Suprapubic skin (tissue), 4 donors: ENCODE measurements at places on chromosomes 4 and X.

- no peaks in the 10 kb centered on the region for H3K36me3 ChIP-seq
- H3K27ac ChIP-seq = no peak overlapping the region
- DNase-seq = peak; percentile 59
- H3K4me1 ChIP-seq = no peaks in the 10 kb centered on the region
- H3K4me3 ChIP-seq = no peak overlapping the region
Observed at GRCh38 chrX:44012484-44013096, 39.4 kb upstream of the NDP start.

DNA sequence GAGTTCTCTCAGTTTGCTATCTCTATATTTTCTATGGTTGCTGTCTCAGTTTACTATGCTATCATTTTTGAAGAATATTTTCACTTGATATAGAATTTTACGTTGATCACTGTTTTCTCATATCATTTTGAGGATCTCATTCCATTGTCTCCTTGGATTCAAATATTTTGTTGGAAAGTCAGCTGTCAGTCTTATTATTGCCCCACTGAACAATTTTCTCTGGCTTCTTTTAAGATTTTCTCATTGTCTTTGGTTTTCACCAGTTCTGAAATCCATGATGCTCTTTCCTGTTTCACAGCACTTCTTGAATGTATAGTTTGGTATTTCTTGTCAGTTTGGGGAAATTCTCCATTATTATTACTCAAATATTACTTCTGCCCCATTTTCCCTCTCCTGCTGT, 81.1 kb downstream of the ENPP6 start:
- no peaks in the 10 kb centered on the region for H3K36me3 ChIP-seq
- no peaks in the 10 kb centered on the region for H3K4me1 ChIP-seq
- H3K27ac ChIP-seq = no peak overlapping the region

DNA sequence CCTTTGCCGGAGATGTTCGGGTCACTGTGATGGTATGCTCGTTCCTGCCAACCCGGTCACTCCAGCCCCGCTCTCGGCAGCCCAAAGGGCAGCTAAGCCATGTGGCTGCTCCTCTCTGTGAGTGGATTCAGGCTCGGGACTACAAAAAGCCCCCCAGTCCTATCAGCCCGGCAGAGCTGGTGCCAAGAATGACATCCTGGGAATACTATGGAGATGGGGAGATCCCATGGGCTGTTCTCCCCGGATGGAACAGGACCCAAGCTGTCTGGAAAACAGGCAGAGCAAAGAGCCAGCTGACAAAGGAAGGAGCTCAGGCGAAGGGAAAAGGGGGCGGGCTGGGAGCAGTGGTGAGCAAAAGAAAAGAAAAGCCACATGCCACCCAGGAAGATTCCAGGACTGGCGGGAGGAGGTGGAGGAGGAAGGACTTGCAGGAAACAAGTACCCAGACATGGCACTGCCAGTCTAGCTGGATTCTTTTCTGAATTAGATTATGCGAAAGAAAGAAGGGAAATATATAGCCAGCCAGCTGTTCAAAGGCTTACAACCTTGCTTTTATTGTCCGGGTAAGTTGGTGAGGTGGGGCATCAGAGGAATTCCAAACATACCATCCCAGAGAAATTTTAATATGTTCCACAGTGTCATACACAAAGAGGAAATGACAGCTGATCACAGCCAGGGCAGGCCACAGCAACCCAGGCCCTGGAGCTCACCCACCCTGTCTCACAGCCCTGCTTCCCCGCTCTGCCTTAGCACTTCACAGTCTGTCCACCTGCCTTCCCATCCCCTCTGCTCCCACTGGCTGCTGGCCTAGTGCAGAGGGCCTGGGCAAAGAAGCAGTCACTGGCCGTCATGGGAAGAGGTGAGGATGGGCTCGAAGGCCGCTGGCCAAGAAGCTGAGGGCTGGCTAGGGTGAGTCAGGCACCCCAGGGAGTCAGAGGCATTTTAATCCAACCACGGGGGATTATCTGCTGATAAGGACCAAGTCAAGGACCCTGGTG, 3.4 kb downstream of the NDP start:
- no peaks in the 10 kb centered on the region for H3K36me3 ChIP-seq
- H3K4me3 ChIP-seq = no peak overlapping the region
- no peaks in the 10 kb centered on the region for H3K27me3 ChIP-seq
- no peak for DNase-seq

- no peak for DNase-seq
- no peak overlapping the region for H3K4me3 ChIP-seq
- no peaks in the 10 kb centered on the region for H3K27me3 ChIP-seq
- no peak overlapping the region for H3K27ac ChIP-seq
- H3K36me3 ChIP-seq = no peaks in the 10 kb centered on the region
Observed at GRCh38 chrX:18574591-18574990, 97.3 kb downstream of the RS1 start.

- H3K27ac ChIP-seq = no peak overlapping the region
- H3K36me3 ChIP-seq = no peaks in the 10 kb centered on the region
- H3K4me1 ChIP-seq = peaks cover 3% of the 10 kb centered on the region
- peak; percentile 84 for DNase-seq
- H3K4me3 ChIP-seq = no peak overlapping the region
- H3K27me3 ChIP-seq = no peaks in the 10 kb centered on the region
Observed at GRCh38 chr4:77618383-77619241, 13.0 kb downstream of the CXCL13 start.

DNA sequence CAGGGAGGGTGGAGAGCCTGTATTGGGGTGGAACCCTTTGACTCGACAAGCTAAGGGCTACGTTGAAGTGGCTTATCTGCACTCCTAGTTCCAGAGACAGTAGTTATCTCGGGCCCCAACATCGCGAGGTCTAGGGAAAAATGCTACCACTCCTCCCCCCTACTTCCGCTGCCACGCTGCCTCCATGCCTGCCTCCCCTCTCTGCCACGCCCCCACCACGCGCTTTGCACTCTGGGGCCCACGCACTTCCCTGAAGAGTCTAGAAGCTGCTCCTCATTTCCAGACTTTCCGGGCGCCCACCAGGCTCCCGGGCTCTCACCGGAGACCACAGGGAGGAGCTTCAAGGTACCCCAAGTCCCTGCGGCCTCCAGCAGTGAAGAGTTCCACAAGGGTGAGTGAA, at the start of gene PASD1:
Gene PASD1, plus strand, starts transcription at position 227 of the 400 bp plus-strand sequence. CDS start 37,879 bp downstream, outside the sequence.
- H3K4me1 ChIP-seq = no peaks in the 10 kb centered on the region
- no peaks in the 10 kb centered on the region for H3K27me3 ChIP-seq
- H3K36me3 ChIP-seq = no peaks in the 10 kb centered on the region
- no peak within 1 kb of the TSS for H3K27ac ChIP-seq

DNA sequence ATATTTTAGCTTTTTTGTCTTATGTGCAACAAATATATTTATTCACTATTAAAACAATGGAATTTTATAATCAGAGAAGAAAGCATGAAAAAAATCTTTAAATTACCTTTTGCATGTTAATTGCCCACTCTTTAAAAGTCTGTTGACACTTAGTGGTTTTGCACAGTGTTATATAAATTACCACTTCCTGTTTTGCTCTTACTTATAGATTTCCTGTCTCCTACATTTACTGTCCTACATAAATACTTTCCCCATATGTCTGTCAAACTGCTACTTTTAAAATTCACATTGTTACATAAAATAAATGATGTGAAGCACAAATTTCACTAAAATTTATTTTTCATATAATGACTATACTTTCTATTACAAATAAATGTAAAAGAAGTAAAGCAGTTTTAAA, 161.1 kb upstream of the NDST4 start:
- DNase-seq = no peak
- no peak overlapping the region for H3K27ac ChIP-seq
- H3K36me3 ChIP-seq = no peaks in the 10 kb centered on the region
- no peaks in the 10 kb centered on the region for H3K4me1 ChIP-seq
- no peak overlapping the region for H3K4me3 ChIP-seq

- H3K4me3 ChIP-seq = no peak overlapping the region
- no peaks in the 10 kb centered on the region for H3K4me1 ChIP-seq
- H3K27ac ChIP-seq = no peak overlapping the region
- no peak for DNase-seq
- no peaks in the 10 kb centered on the region for H3K27me3 ChIP-seq
Observed at GRCh38 chr4:75525086-75525485, 10.8 kb downstream of the THAP6 start.

DNA sequence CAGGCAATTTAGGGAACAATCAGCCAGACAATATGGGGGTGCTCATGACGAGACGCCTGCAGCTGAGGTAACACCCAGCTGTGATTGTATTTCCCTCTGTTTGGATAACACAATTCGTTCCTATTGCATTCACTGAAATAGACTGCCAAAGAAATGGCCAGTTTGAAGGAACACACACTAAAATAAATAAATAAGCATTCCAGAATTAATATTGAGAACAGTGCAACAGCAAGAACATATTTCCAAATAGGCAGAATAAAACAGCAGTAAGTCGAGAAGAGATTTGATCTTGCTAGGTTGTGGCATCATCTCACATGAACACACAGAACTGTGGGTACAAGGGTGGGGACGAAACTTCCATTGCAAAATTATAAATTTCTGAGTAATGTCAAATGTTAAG, 133.5 kb upstream of the FAM47B start:
- no peak overlapping the region for H3K27ac ChIP-seq
- DNase-seq = no peak
- no peak overlapping the region for H3K4me3 ChIP-seq

DNA sequence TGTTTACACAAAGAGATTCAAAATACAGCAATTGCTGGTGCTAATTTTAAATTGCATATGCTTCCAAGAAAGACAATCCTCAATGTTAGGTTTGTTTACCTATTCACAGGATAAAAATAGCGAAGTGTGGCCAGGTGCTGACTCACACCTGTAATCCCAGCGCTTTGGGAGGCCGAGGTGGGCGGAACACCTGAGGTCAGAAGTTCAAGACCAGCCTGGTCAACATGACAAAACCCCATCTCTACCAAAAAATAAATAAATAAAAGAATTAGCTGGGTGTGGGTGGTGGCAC, 77.7 kb downstream of the OPHN1 start:
- H3K27me3 ChIP-seq = no peaks in the 10 kb centered on the region
- H3K27ac ChIP-seq = no peak overlapping the region
- H3K4me3 ChIP-seq = no peak overlapping the region
- DNase-seq = no peak
- H3K4me1 ChIP-seq = no peaks in the 10 kb centered on the region

DNA sequence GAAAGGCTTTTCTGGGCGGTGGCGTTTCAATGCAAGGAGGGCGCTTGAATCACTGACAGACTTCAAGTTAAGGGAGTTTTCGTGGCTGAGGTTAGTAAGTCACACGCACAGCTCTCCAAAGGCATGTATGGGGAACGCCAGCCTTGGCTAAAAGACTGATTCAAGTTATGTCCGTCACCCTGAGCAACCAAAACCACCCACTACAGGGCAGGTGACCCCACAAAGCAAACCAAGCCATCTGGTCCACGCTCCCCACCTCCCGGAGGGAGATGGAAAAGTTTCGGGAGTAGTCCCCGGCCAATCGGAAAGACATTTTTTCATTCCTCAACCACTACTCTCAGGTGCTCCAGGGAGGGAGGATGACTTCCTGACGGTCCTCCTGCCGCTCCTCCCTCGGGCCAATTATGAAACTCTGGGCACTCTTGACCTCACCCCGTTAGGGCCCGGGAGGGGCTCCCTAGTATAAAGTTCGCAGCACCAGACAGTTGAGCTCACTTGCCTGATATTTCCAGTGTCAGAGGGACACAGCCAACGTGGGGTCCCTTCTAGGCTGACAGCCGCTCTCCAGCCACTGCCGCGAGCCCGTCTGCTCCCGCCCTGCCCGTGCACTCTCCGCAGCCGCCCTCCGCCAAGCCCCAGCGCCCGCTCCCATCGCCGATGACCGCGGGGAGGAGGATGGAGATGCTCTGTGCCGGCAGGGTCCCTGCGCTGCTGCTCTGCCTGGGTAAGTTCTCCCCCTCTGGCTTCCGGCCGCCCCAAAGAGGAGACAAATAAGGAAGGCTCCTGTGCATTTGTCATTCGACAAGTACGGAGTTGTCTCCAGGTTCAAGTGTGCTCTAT, at the start of gene EREG:
Gene EREG, plus strand, starts transcription at position 494 of the 840 bp plus-strand sequence. Its CDS starts 164 bp downstream, at position 658.
- H3K36me3 ChIP-seq = no peaks in the 10 kb centered on the region

DNA sequence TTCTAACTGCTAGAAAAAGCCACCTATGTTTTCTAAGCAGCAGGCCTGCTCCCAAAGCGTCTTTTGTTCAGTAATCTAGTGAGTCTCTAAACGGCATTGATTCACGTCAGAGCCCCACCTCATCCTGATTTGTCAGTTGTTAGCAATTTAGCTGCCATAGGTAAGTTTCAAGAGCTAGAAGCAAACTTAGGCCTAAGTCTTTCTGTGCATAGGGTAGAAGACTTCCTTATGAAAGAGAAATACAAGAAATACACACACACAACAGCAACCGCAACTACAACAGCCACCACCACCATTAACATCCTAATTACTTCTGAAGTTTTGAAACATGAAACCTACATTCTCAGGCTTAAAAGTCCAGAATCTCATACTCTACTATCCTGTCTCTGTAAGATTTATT, 531.1 kb upstream of the SPANXN1 start:
- no peaks in the 10 kb centered on the region for H3K4me1 ChIP-seq
- H3K27ac ChIP-seq = no peak overlapping the region
- no peak for DNase-seq
- H3K36me3 ChIP-seq = no peaks in the 10 kb centered on the region
- H3K4me3 ChIP-seq = no peak overlapping the region
- no peaks in the 10 kb centered on the region for H3K27me3 ChIP-seq

DNA sequence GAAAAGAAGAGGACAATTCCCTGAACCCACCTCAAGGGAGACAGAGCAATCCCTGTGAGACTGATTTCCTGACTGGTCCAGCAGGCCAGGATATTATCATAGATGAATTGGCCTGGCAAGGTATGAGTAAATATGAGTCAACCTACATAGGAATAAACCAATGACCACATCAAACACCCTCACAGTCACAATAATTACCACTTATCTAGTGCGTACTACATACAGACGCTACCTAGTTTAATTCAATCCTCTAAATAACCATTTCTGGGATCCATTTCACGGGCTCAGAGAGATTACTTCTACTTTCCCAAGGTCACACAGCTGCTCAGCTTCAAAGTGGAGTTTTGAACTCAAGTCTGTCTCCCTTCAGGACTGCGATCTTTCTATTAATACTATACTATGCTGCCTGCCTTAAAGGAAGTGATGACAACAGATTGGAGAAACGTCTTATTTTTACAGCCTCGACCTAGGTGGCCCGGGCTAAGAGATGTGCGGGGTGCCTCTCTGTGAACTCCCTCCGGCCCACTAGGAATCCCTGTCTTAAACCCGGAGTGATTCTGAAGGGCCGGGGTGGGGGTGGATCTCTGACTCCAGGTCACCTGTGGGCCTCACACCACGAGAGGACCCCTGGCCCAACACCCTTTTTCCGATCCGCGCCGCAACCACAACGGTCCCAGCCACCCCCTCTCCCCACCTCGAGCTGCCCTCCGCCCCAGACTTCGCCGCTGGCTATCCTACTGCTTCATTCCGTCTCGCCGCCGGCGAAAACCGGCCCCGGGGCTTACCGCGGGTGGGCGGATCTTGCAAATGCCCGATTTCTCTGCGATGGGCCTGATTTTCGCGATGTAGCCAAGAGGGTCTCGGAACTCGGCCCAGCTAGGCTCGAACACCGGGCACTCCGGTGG, 800 bp downstream of the KDM5C start:
- H3K4me1 ChIP-seq = peaks cover 25% of the 10 kb centered on the region
- H3K27ac ChIP-seq = peak overlapping the region; percentile 89
- DNase-seq = no peak

- H3K27ac ChIP-seq = no peak overlapping the region
- H3K36me3 ChIP-seq = no peaks in the 10 kb centered on the region
- no peak for DNase-seq
- H3K4me1 ChIP-seq = no peaks in the 10 kb centered on the region
Observed at GRCh38 chr4:181477591-181477990, 765.6 kb upstream of the TENM3 start.
